ENCODE measurements at places on chromosomes 1 and 21.

DNA sequence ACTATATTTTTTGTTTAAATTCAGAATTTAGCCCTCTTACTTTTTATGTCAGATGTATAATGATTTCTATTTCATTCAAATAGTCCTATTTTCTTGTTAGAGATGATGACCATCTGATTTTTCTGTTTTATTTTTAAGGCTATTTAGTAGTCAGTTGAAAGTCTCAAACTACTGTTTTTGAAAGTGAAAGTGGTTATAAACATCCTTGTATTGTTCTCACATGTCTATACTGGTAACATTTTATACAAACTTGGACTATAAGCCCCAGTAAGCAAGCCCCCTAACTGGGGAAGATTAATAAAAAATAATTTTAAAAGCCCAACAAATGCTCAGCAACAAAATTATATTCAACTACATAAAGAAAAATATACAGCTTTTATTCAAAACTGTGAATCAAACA lies 271.3 kb upstream of the RGS18 start:
- no peak for DNase-seq

- DNase-seq: no peak
These were observed 62.0 kb upstream of the GOLT1A start for GRCh38 chr1:204275695-204276370.

- no peak for DNase-seq
These were observed 30.2 kb downstream of the NDC1 start for GRCh38 chr1:53807916-53808315.

GRCh38 chr1:110240476-110241210 lies 30.5 kb downstream of the KCNC4 start:
- DNase-seq: no peak

GRCh38 chr1:151512326-151512725 lies 1.1 kb downstream of the CGN start:
- DNase-seq: no peak

GRCh38 chr1:204409836-204410687 lies 1.6 kb downstream of the PPP1R15B start:
- DNase-seq: no peak

DNA sequence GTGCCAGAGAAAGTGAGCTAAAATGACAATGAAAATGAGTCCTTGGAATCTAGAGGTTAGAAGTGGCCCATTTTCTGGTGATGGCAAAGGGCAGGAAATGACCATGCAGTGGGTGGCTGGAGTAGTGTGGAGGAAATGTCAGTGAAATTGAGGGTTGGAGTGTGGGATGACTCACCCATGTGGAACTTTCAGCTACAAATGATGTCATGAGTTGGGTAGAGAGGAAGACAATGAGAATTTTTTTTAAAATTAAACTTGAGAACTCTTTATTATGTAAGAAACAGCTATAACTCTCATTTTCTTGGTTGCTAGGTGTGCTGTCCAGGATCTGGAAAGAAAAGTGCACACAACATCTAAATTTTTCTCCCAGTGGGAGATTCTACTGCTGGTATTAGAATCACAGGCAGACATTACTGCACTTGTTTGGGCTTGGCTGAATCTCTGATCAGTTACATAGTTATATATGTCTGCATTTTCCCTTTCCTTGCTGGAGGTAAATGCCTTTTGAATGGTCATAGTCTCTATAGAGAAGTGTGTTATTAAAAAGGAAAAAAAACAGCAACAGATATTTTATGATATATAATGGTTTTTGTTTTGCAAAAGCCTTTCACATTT lies 56.8 kb upstream of the GNG12 start:
- DNase-seq: no peak

GRCh38 chr1:22224631-22225030 lies 81.7 kb upstream of the WNT4 start:
- no peak for DNase-seq

GRCh38 chr1:234912548-234913277 lies 215.9 kb downstream of the TOMM20 start:
- no peak for DNase-seq

DNA sequence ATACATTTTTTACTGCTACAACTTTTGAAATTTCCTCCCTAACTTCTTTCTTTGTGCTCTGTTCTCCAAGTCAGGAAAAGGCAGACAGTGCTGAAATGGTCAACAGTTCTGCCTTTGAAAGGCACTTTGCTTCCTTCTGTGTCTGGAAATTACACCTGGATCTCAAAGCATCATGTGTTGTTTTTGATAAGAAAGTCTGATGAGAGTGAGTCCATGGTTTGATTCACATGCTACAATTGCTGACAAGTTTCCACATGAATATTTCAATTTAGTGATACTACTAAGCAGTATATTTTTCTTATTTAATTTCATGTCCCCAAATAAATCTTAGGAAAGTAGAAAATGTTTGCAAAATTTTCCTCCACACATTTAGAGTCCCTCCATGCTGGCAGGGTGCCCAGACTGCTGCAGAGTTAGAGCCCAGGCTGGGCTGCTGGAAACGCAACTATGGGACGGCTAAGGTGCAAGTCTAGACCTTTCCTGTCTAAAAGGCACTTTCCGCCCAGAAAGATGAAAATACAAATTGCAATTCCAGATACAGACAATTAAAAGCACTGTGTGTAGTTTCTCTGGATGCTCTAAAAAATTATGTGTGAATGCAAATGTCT lies 96.6 kb upstream of the RUNX1 start:
- DNase-seq: no peak

DNA sequence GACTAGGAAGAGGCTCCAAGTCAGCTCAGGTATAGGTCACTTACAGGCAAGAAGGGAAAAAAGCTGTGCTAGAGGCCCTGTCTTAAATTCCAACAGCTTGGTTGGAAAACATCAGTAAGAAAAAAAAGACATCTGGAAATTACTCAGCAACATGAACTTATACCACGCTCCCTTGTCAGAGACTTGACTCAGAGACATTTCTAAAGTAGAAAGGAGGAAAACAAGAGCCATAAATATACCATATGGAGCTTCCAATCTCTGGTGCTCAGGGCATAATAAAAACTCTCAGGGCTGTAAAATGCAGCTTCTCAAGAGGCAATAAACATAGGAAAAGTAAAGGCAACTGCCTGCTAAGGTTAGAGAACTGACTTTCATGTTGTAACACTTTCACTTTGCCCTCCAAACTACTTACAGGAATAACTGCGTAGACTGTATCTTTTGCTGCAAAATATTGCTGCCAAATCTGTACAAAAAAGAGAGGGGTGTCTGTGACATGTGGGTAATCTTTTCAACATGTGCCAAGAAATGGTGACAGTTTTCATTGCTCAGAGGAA lies 14.7 kb downstream of the ATPAF1 start:
- DNase-seq: no peak
